ENCODE measurements at places on chromosomes 1 and 21. TPM values are rescaled to one million over a fixed set of nuclear protein-coding genes. Genes with fewer than 3 reads are reported as not detected.
A peak's percentile ranks its signal among the peaks of the same experiment; 100 is the strongest.

DNA sequence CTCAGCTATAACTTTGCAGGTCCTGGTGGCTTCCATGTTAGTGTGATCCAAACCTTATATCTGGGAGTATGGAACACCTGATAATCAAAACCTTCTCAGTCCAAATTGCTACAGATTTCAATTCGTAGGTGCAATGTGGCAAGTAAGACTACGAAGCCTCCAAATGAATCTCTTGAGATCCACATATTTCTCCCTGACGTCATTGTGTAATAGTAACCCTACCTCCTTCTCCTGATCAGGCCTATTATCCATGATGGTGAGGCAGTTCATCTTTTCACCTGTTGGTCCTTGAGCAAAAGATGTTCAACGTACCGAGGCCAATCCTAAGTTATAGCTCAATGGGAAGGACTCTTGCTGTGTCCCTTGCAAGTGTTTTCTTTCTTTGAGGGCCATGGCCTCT lies 115.9 kb upstream of the CHRM3 start:
- no peak for DNase-seq

DNA sequence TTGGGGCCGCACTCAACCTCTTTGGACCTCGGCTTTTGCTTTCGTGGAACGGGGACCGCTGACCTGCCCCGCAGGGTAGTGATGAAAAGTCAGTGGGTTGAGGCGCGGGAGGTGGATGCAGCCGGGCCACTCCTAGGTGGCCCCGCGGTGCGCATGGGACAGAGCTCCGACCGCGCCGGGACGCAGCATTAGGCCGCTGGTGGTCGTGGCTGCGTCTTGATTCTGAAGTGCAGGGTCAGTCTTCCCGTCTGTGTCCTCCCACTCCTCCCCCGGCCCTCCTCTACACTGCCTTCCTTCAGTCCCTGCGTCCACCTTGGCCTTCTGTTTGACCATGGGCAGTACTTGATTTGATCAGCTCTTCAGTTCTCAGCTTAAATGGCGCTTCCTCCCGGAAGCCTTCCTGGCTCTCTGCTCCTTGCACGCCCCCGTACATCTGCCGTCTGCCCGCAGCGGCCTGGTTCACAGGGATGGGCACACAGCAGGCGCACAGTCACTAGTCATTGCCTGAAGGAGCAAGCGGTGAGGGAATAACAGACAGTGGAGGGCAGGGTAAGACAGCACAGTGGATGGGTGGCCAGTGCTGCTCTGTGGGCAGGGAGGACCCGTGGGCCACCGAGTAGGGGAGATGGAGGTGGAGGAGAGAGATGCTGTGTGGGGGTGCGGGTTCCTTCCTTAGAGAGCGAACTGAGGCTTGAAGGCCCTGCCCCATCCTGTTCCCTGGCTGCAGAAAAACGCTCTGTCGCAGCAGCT lies 633 bp downstream of the THEMIS2 start:
- peak; percentile 23 for DNase-seq

DNA sequence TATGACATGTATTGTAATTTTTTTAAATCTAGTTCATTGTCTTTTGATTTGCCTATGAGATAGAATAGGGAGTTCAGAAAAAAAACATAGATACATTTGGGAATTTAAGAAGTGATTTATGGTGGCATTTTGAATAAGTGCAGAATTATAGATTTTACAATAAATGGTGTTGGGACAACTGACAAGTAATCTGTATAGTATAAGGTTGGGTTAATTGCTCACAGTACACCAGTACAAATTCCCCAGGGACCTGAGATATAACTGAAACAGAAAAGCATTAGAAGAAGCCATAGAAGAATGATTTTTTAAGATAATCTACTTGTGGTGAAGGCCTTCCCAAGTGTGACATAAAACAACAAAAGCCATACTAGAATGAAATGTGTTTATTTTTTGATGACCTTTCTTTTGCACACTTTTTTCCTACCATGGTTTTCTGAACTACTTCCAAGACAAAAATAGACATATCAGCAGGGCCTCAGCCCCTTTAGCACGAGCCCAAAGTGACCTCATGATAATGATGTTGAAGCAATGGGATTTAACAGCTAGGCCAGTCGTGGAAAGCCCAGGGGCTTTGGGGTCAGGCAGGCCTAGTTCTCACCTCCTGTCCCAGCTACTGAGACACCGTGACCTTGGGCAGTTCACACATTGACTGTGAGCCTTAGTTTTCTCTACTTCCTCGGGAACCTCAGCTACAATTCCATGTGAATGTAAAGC lies 87.4 kb downstream of the GREM2 start:
- DNase-seq, result no peak

DNA sequence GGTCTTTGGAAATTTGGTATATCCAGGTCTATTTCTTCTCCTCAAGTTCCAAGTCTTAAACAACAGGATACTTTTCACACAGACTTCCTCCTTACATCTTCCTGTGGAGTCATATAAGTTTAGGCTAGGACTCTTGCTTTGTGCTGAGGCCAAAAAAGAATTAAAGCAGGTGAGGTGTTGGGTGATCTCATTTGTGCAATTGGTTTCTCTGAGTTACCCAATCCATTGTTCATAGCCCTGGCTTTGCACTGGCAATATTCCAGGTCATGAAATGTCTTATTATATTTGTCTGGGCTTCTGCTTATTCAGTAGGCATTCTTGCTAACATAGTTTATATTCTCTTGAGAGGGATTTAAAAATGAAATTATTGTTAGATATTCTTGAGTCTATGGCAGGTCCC lies 14.1 kb upstream of the KIAA0040 start:
- no peak for DNase-seq

WDR3 gene
- total RNA-seq, result 21.0 TPM

DNA sequence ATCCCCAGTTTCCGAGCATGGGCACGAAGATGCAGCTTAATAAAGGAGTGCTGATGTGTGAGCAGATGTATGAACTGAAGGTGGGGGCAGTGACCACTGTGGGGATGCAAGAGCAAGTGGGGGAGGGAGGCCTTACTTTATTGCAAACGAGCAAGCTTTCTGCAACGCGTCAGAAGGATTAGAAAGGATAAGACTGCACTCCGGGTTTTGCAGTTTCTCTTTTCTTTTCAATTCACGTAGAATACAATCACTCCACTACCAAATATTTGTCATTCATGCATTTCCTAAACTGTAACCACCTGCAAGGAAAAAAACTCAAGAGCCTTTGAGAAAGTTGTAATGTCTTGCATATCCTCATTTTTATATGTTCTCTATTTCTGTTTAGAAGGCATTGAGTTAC lies 4.3 kb upstream of the OR2C3 start:
- no peak for DNase-seq

DNA sequence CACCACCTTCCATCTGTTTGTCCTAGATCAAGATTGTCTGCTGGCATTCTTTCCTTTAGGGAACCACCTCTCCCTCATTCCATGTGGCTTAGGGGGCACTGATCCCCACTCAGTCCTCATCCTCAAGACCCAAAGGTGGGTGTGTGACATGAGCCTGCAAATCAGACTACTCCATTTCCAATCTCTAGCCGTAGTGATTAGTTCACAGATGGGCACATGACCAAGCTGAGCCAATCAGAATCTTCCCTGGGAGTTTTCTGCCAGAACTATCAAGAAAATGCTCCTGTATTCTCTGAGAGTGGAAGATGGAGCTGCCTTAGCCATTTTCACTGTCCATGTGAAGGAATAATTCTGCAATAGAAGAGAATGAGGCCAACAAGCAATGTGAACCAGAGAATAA lies 19.3 kb upstream of the PTPRF start:
- DNase-seq, result no peak

DNA sequence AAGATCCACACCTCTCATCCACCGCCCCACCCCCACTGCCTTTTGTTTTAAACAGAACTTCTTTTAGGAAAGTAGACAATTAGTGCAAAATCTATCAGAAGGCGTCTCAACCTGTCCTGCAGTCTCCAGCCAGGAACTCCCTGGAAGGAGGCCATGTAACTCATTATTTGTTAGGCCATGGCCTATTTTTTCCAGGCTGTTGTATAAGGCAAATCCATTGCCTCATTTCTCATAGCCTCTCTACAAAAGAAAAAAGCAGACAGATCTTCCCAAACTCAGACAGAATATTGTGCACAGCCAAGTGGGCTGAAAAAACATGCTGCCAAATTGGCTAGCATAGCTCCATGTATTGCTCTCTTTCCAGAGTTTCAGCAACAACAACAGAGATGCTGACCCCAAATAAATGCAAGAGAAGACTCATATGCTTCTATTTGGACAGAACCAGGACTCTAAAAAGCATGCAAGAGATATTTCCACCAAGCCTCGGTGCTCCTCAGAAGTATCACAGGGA lies 770.7 kb upstream of the CXADR start:
- DNase-seq, result no peak

IL22RA1 gene
- total RNA-seq, result 1.3 TPM

- peak; percentile 33 for DNase-seq
These were observed 3.5 kb upstream of the ST3GAL3 start for GRCh38 chr1:43703836-43704235.

DNA sequence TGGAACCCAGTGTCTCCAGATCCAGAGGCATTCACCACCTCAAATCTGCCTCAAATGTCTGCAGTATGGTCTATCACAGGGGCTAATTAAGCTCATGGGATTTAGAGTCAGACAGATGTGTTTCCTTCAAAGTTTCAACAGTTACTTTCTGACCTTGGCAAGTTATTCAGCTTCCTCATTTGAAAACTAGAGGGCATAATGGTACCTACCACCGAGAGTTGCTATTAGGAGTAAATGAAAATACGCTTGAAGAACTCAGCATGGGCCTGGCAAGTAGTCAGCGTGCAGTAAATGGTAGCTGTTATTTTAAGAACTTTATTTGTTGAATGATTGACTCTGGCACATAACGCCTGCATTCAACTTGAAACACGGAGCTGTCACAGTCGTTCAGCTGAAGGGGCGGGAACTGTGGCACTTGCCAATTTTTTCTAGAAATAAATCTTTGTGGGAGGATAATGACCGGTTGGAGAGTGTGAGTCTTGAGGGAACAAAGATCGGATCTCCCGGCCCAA lies 1.2 kb upstream of the CAP1 start:
- DNase-seq, result peak; percentile 77

NBPF26 gene
- 9.7 TPM for total RNA-seq

DNA sequence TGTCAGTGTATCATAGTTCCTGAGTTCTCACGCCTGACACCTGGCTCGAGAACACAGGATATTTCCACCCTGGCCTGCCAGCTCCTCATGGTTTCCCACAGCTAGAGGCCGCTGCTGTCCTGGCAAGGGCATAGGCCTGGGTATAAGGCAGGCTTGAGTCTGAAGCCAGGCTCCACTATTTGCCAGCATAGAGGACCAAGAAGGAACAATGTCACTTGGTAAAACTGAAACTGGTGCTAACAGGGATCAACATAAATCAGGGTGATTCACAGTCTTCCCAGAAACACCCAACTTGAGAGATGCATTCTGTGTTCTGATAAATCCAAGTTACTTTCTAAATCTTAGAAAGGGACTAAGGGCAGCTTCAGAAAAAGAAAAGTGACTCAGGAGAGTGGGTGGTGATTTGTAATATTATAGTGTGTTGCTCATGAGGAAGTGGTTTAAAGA lies 6.9 kb upstream of the S100A2 start:
- peak; percentile 92 for DNase-seq

PRAMEF1 gene
- total RNA-seq, result not detected

ZYG11A gene
- 1.6 TPM for total RNA-seq

OR2L8 gene
- not detected for total RNA-seq

- DNase-seq, result no peak
These were observed 2.0 kb downstream of the NPPB start for GRCh38 chr1:11856698-11857097.

DNA sequence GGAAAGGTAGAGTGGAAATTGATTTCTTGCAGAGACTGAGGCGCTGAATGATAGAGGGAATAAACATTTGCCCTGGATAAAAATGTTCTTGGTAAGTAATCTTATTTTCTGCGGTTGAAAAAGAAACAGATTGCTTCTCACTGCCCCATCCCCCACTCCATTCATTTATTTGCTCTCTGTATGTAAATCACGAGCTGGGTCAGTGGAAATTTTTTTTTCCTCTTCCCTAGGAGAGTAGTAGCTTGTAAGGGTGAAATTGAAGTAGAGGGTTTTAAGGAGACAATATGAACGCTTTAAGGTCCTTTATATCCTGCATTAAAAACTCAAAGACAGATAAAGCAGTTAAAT lies 1.4 kb upstream of the BRINP3 start:
- DNase-seq, result no peak

TMEM54 gene
- total RNA-seq, result 94.8 TPM

CAMTA1 gene
- 219 TPM for total RNA-seq

MIXL1 gene
- total RNA-seq, result not detected

DNA sequence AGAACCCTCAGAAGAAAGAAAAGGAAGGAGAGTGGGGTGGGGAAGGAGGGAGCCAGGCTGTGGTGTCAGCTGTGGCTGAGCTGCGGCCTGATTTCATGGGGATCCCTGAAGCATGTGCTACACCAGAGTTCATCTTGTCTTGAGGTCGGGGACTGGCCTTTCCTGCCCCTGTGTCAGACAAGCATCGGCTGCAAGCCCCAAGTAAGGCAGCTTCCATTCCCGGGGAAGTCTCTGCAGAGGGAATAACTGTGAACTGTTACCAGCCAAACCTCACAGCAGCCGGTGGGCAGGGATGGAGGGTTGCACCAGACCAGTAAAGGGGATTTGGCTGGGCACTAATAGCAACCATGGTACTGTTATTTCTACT lies 35.7 kb upstream of the BTG2 start:
- DNase-seq, result no peak

DNA sequence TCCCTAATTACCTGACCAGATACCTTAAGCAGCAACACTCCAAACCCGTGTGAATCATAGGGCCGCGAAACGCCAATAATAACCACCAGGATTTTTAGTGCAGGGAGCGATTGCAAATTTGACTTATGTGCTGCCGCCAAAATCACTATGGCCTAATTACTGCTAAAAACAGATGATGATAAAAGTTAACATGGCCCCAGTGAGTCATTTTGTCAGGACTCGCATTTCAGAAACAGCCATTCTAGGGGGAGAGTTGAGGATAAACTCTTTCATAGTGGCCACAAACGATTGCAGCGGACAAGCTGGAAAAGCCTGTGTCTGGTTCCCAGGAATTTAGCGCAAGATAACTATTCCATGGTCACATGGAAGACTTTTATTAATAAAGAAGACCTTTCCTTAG lies 103.4 kb downstream of the HLX start:
- peak; percentile 29 for DNase-seq

DNA sequence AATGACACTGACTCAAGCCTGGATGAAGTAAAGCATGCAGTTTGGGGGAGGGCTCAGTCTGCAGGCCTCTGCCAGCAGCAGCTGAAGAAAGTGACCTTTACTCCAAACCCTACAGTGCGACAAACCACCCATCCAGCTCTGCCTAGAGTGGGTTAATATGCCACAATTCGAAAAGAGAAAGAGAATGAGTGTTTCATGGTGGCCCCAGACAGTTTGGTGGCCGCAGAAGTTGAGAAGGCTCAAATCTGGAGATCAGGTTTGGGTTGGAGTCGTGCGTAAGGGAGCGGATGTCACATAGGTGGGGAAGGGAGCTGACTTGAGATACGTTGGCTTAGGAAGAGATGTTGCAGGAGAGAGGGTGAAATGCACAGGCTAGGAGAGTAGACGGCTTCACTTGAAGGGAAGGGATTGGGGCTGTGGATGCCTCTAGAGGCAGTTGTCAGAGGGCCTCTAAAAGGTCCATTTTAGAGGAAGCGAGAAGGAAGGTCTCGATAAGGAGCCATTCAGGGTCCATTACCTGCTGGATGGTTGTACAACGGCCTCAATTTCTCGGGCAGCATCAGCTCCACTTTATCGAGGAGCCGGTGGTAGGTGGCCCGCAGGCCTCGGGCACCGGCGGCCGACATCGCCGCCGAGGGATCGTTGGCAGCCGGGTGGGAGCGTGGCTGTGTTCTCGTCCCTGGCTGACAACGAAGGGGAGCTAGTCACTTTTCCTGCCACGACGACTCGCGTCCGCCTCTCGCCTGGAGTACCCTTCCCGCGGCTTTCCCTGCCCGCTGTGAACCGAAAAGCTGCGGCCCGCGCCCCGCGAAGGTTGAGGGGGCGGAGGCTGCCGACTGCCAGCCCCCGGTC lies 1.0 kb upstream of the DCAF6 start:
- peak; percentile 73 for DNase-seq

CLCA1 gene
- total RNA-seq, result not detected
